NCI-H2029 treated with DMSO at 0.1 percent for 48 hours (cell line): ENCODE measurements at places on chromosomes 2 and 18.

DNA sequence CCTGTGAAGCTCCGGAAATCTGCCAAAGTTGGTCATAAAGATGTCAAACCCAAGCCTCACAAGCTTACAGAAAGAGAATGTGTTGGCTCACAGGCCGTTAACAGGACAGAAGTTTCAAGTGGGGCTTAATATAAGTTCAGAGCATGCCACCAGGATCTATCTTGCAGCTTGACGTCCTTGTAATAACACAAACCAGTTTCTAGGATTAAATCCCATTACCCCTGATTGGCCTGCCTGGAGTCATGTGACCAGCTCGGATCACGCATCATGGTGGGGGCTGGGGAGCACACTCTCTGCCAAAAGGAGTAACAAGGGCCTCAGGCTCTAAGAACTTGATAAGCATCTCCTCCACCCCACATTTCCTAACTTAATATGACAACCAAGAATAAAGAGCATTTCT lies 38.9 kb upstream of the SCG2 start:
- DNase-seq, result no peak

GRCh38 chr2:170817093-170818035 lies 677 bp downstream of the GAD1 start:
- DNase-seq, result peak; percentile 10

GRCh38 chr2:112153179-112153490 lies 14.9 kb downstream of the FBLN7 start:
- DNase-seq, result no peak

- no peak for DNase-seq
Measured at GRCh38 chr2:19757586-19757985, 144.2 kb downstream of the TTC32 start.

GRCh38 chr2:46363535-46364170 lies 66.4 kb downstream of the EPAS1 start:
- DNase-seq, result no peak

DNA sequence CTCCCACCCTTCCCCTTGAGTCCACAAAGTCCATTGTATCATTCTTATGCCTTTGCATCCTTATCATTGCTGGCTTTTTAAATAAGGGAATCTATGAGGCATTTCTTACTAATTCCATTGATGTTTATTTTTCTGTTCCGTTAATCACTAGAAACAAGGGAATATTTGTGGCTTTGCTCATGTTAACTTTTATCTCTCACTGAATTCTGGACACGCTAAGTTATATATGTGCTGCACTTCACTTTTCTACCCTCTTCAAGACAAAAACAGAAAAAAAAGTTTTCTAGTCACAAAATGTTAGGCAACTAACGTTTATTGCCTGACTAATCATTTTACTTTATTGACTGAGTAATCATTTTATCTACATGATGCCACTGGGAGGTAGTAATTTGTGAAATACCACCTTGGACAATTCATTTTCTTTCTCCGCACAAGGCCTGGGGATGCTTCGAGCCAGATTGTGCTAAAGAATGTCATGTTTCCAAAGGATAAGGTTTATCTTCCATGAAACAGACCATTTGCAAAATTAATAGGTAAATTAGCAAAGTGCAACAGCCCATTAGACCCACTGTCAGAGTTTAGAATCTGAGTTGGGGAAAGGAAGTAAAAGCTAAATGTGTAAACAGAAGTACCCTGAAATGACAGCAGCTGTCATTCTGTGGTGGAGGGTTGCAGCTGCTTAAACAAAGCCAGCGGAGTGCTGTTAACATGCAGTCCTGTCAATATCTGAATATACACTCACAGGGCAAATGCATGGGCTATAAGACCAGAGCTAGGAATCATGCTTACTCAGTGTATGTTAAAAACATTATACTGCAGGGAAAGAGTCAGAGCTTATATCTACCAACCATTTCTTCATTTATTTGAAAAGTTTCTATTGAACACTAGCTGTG lies 658.7 kb downstream of the CNTNAP5 start:
- peak; percentile 24 for DNase-seq

GRCh38 chr2:20207051-20207450 lies 17.9 kb downstream of the SDC1 start:
- DNase-seq, result no peak

GRCh38 chr2:181158427-181158826 lies 178.0 kb downstream of the UBE2E3 start:
- no peak for DNase-seq

GRCh38 chr2:189933041-189933440 lies 129.5 kb downstream of the MSTN start:
- DNase-seq, result no peak

GRCh38 chr2:158589303-158589702 lies 132.6 kb downstream of the PKP4 start:
- no peak for DNase-seq

- DNase-seq, result no peak
Measured at GRCh38 chr18:51168960-51169662, 28.4 kb downstream of the MEX3C start.

GRCh38 chr2:123518367-123518766 lies 506.7 kb upstream of the CNTNAP5 start:
- DNase-seq, result no peak

DNA sequence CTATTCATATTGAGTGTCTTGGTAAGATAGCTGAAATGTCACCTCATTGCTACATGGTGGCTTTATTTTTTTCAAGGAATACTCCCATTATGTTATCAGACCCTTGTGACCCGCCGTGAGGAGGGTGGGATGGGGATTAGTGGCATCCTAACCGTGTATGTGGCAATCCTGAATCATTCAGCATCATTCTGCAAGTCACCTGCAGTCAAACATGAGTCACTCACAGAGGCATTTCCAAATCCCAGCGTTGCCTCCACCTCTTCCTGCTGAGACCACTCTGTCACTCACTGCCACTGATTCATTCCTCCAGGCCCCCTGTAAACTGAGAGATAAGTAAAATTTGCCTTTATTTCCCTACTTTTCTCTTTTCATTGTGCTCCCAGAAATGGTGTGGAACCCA lies 307.4 kb upstream of the KLHL29 start:
- DNase-seq, result no peak

DNA sequence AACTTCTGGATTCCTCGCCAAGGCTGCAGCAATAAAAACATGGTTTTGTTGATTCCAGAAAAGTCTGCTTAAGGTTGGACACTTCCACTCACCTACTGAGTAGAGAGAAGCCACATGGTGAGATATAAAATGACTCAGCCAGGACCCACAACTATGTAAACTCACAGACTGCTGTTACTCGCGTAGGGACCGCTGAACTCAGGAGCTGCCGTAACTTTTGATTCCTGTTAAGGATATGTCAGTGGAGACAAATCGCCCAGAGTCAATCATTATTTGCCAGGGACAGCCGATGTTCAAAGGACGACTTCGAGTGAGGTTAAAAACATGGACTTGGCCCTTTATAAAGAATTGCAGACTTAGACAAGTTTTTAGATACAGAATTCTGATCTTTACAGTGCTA lies 25.6 kb downstream of the CYB5A start:
- no peak for DNase-seq

GRCh38 chr2:53242090-53242489 lies 525.5 kb upstream of the CHAC2 start:
- no peak for DNase-seq

DNA sequence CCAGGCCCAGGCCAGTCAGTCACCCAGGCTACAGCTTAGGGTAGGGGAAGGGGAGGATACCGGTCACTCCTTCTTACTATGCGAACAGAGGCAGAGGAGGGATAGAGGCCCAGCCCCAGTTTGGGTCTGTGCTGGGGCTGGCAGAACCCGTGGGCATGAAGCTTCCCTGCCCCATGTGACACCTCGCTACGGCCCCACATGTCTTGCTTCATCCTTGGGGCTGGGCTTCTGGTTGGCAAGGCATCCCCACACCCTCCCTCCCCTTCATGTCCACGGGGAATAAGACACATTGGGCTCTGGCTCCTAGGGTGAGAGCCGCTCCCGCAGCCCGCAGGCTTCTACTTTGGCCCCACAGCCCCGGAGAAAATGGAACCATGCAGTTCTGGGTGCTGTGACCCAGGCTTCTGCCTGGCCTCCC lies 32.4 kb downstream of the HS1BP3 start:
- DNase-seq, result no peak

GRCh38 chr2:224444021-224444420 lies 42.1 kb upstream of the FAM124B start:
- no peak for DNase-seq

- DNase-seq, result no peak
Measured at GRCh38 chr2:51920509-51920908, 888.6 kb upstream of the NRXN1 start.
